ENCODE measurements at places on chromosomes 2 and 18.
A peak's percentile ranks its signal among the peaks of the same experiment; 100 is the strongest.

DNA sequence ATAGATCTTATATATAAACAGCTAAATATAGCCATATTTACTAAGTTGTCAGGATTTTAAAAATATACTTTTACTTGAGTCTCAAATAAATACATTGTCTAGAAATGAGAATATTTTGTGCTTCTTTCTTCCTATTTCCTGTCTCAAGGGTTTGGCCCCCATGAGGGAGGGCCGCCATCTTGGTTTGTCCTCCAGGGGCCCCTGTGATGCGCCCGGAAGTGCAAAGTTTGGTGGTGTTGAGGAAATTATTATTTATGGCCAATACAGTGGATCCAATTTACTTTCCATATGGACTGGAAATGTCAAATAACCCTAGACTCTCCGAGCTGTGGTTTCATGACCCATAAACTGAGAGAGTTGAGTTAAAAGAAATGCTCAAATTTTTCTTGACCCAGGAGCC is 104.7 kb upstream of the OTOS start:
- H3K27me3 ChIP-seq, result no peaks in the 10 kb centered on the region
- no peak for DNase-seq
- H3K4me3 ChIP-seq, result no peak overlapping the region
- no peaks in the 10 kb centered on the region for H3K36me3 ChIP-seq

DNA sequence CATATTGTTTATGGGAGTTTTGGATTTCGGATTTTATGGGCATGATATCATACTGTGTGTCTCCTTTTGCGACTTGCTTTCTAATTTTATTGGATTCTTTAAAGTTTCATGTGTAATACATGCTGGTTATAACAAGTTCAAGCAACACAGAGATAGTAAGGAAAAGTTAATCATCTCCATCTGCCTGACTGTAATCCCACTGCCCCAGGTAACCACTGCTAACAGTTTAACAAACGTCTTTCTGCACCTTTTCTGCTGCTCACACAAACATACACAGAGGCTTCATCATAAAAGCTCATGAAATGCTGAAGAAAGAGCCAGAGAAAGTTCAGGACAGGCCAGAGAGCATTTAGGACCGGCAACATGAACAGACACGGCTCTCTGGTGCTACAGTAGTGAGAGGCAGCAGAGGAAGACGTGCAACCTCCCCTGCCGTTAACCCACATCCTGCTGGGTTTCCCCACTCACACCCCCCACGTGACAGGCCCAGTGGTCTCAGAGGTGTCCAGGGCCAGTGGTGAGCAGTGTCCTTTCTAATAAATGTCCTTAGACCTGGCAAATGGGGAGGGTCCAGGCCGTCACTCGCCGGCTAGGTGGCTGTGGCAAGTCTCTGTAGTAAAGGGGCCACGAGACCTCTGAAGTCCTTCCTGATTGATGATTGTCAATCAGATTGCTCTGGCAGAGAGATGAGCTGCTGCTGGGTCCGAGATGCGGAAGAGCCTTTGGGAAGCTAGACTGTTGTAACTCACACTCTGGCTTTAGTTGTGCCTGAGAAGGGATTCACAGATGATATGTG is 43.0 kb upstream of the SLC1A4 start:
- no peaks in the 10 kb centered on the region for H3K36me3 ChIP-seq
- peak overlapping the region; percentile 61 for H3K27ac ChIP-seq
- peak; percentile 4 for DNase-seq
- no peak overlapping the region for H3K4me3 ChIP-seq
- no peaks in the 10 kb centered on the region for H3K27me3 ChIP-seq

DNA sequence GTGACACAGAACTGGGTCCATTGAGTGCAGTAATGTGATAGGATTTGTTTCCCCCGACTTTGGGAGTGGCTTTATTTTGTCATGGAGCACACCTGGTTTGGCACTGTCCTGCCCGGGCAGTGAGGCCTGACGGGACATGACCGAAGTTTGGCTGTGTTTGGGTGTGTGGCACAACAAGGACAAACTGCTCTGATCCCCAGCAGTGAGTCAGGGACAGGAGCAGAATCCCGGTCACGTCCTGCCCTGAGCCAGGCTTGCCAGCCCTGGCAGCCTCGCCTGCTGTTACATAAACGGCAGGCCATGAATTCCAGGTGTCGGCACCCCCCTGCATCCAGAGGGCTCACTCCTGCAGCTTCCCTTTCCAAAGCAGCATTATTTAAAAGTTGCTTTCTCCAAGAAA is 45.7 kb downstream of the IMPA2 start:
- H3K27me3 ChIP-seq, result no peaks in the 10 kb centered on the region
- no peak for DNase-seq
- no peak overlapping the region for H3K27ac ChIP-seq
- H3K4me1 ChIP-seq, result no peaks in the 10 kb centered on the region
- no peak overlapping the region for H3K4me3 ChIP-seq

DNA sequence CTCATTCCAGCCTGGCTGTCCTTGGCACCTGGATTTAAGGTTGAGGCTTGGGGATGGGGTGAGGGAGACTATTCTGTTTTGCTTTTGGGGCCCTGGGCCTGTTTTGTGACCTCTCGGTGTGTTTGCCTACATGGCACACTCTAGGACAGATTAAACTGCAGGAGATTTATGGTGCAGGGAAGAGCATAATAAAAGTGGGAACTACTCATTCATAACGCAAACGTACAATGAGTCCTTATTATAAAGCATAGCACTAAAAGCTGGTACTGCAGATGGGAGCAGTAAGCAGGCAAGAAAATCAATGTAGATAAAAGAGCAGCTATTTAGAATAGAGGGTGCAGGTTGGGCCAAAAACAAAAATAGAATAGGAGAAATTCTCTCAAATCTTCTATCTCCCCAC is 238.4 kb downstream of the ACTR3 start:
- no peaks in the 10 kb centered on the region for H3K27me3 ChIP-seq
- H3K4me3 ChIP-seq, result no peak overlapping the region
- no peaks in the 10 kb centered on the region for H3K4me1 ChIP-seq
- H3K36me3 ChIP-seq, result no peaks in the 10 kb centered on the region
- H3K27ac ChIP-seq, result no peak overlapping the region

GRCh38 chr2:75565472-75566462 is 5.0 kb upstream of the EVA1A start:
- no peak overlapping the region for H3K4me3 ChIP-seq
- no peak overlapping the region for H3K27ac ChIP-seq
- no peak for DNase-seq
- H3K4me1 ChIP-seq, result peaks cover 10% of the 10 kb centered on the region
- no peaks in the 10 kb centered on the region for H3K36me3 ChIP-seq
- no peaks in the 10 kb centered on the region for H3K27me3 ChIP-seq

GRCh38 chr18:7190547-7191156 is 40.2 kb upstream of the LRRC30 start:
- no peaks in the 10 kb centered on the region for H3K27me3 ChIP-seq
- H3K4me1 ChIP-seq, result no peaks in the 10 kb centered on the region
- no peak overlapping the region for H3K4me3 ChIP-seq
- no peak for DNase-seq

GRCh38 chr18:5868218-5868854 is 27.0 kb downstream of the TMEM200C start:
- peak; percentile 62 for DNase-seq
- no peaks in the 10 kb centered on the region for H3K36me3 ChIP-seq
- H3K27ac ChIP-seq, result no peak overlapping the region

DNA sequence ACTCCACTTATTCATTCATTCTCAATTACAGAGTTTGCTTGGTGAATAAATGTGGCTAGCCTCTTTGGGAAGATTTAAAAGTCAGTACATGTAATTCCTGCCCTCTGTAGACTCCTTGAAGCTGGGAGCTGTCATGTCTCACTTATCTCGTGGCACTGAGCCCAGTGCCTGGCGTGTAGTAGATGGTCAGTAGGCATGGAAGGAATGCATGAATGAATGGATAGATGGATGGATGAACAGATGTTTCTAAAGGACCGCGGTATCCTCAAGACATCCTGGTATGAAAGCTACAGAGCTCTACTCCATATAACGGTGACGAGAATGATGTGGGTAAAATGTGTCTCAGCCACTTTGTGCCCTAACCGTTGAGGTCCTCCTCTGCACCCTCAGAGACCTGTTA is 83.0 kb downstream of the MARCO start:
- DNase-seq, result no peak
- H3K36me3 ChIP-seq, result no peaks in the 10 kb centered on the region
- H3K27ac ChIP-seq, result no peak overlapping the region
- no peak overlapping the region for H3K4me3 ChIP-seq
- H3K27me3 ChIP-seq, result peaks cover 13% of the 10 kb centered on the region

DNA sequence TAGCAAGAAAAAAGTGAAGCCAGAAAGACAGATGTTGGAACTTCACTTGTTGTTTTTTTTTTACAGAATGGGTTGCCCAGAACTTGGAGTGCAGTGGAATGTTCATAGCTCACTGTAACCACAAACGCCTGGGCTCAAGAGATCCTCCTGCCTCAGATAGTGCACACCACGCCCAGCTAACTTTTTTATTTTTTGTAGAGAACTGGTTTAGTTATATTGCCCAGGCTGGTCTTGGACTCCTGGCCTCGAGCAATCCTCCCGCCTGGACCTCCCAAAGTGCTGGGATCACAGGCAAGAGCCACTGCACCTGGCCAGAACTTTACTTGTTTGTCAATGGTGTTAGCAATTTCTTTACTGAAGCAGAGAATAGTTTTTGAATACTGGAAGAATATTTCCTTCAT is 11.9 kb upstream of the ASPRV1 start:
- no peak overlapping the region for H3K27ac ChIP-seq
- H3K4me1 ChIP-seq, result peaks cover 30% of the 10 kb centered on the region
- H3K36me3 ChIP-seq, result no peaks in the 10 kb centered on the region

- H3K4me1 ChIP-seq, result no peaks in the 10 kb centered on the region
- no peaks in the 10 kb centered on the region for H3K27me3 ChIP-seq
- H3K27ac ChIP-seq, result no peak overlapping the region
- H3K4me3 ChIP-seq, result no peak overlapping the region
- peak; percentile 20 for DNase-seq
Observed at GRCh38 chr2:11567631-11568031, 33.8 kb downstream of the GREB1 start.

DNA sequence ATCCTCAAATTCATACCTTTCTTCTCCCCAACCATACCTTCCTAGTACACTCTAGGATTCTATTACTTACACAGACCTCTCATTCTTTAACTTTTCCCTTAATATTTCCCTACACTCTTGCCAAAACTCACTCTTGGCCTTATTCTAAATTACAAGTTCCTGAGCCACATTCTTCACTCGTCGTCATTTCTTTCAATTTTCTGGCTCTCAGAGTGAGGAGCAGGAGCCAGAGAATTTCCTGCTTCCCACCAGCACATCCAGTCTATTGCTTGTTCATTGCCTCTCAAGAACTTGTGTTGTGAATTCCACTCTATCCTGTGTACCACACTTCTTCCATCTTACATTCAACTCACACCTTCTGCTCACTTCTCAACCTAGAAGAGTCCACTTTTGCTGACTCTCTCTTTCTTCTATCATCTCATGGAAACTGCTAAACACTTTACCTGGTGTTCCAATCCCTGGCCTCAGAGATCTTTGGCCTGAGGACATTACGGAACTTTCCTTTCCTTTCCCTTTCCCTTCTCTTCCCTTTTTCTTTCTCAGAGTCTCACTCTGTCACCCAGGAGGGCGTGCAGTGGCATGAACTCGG is 171.6 kb downstream of the PLCL1 start:
- no peak for DNase-seq
- H3K4me3 ChIP-seq, result no peak overlapping the region
- H3K36me3 ChIP-seq, result no peaks in the 10 kb centered on the region
- H3K27me3 ChIP-seq, result no peaks in the 10 kb centered on the region
- H3K4me1 ChIP-seq, result no peaks in the 10 kb centered on the region

GRCh38 chr2:46175419-46175818 is 121.8 kb upstream of the EPAS1 start:
- DNase-seq, result no peak
- H3K4me3 ChIP-seq, result no peak overlapping the region
- H3K27ac ChIP-seq, result no peak overlapping the region
- no peaks in the 10 kb centered on the region for H3K36me3 ChIP-seq

DNA sequence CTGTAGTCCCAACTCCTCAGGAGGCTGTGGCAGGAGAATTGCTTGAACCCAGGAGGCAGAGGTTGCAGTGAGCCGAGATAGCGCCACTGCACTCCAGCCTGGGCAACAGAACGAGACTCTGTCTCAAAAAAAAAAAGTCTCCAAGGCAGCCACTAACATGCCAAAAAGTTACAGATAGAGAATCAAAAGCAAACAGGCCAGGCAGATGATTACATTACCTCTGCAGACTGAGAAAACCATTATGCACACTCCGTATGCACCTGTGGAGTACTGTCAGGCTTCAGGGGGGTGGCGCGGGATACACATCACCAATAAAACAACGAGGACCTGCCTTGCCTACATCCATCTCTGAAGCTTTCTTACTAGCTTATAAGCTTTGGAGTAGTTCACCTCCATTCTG is 10.3 kb downstream of the STAM2 start:
- H3K4me3 ChIP-seq, result no peak overlapping the region
- no peaks in the 10 kb centered on the region for H3K27me3 ChIP-seq

- H3K4me1 ChIP-seq, result no peaks in the 10 kb centered on the region
- no peaks in the 10 kb centered on the region for H3K36me3 ChIP-seq
- H3K27me3 ChIP-seq, result no peaks in the 10 kb centered on the region
- H3K4me3 ChIP-seq, result no peak overlapping the region
- DNase-seq, result no peak
- H3K27ac ChIP-seq, result no peak overlapping the region
Observed at GRCh38 chr2:77862120-77862519, 339.9 kb upstream of the LRRTM4 start.

DNA sequence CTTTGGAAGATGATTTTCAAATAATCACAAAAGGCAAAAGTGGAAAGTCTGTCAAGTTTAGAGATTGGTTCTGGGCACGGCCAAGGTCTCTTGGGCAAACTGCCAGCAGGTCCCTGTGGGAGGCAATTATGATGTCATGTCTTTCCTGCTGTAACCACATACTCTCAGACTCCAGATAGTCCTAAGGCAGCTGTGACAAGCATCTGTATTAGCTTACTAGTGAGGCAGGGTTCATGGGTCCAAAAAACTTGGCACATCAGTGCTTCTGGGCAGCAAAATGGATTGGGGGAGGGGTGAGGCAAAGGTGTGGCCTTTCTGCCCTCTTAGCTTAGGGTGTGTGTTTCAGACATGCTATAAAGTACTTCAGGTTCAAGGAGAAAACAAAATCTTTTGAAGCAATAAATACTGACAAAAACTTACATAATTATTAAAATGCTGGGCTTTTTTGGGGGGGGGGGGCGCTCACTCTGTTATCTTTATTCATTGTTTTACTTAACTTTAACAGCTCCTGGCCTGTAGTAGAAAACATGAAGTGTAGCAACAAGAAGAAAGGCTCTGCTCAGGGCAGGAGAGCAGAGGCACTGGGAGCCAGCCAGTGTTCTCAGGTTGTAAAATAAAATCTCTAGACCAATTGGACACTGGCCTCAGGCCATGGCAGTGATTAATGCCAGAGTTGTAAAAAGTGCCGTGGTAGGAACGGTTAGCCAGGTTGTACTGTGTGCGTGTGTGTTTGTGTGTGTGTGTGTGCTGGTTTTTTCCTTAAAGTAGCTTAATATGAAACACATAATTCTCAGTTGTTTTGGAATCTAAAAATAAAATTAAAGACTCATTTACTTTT is 14.3 kb upstream of the TANC1 start:
- H3K27ac ChIP-seq, result peak overlapping the region; percentile 23
- DNase-seq, result no peak
- no peak overlapping the region for H3K4me3 ChIP-seq
- peaks cover 13% of the 10 kb centered on the region for H3K4me1 ChIP-seq
- no peaks in the 10 kb centered on the region for H3K27me3 ChIP-seq
